ENCODE measurements at places on chromosomes 5 and 9.

DNA sequence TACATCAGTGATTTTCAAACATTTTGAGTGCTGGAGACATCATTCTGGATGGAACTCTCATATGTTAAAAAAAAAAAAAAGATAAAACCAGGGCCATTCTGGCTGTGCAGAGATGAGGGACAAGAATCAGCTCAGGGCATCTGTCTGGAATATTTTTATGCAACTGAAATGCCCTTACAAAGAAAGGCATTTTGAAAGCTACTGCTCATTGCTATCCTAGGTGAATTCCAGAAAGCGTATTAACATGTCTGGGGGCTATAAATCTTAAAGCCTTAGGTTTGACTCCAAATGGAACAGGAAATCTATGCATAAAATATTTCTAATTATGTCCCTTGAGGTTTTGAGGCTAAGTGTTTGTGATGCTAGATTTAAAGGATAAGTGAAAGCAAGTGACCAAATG, 14.9 kb upstream of the PCSK1 start:
- no peak for DNase-seq

GRCh38 chr5:40429258-40430100, 250.2 kb upstream of the PTGER4 start:
- DNase-seq, result peak; percentile 74

DNA sequence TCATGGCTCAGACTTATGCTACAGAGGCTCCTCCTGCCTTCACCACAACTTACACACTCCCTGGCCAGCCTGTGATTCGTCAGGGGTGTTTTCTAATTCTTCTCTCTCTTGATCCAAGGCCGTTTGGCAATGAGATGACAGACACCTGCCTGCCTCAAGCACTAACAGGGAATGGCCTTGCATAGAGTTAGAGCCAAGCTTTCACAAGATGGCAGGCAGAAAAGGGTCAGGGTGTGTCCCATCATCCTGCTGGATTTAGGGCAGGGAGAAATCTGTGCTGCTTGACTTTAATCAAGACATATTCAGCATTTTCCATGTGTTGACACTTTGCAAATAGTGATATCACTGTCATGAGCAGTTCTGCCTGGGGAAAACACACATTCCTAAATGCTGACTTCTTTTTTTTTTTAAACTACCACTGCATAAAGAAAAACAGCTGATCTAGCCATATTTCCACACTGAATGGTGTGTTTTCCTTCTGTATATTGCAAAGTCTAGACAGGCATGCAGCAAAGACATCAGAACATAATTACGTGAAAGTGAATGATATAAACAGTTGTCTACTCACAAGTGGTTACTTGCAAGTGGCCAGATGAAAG, 95.0 kb upstream of the SLC25A48 start:
- no peak for DNase-seq

DNA sequence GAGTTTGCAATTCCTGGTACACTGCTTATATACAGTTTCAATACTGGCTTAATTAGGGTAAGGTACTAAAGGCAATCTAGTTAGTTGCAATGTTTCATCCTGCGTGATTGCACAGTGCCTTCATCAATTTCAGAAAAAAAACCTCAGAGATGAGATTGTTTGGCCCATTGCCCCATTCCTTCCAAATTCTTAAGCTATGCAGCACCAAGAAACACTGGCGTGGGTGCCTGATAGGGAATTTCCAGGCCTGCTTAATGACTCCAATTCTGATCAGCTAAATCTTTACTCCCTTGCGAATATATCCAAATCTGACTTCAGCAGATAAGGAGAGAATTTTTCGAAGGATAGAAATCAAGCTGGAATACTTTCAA, 35.9 kb upstream of the GAS1 start:
- no peak for DNase-seq

DNA sequence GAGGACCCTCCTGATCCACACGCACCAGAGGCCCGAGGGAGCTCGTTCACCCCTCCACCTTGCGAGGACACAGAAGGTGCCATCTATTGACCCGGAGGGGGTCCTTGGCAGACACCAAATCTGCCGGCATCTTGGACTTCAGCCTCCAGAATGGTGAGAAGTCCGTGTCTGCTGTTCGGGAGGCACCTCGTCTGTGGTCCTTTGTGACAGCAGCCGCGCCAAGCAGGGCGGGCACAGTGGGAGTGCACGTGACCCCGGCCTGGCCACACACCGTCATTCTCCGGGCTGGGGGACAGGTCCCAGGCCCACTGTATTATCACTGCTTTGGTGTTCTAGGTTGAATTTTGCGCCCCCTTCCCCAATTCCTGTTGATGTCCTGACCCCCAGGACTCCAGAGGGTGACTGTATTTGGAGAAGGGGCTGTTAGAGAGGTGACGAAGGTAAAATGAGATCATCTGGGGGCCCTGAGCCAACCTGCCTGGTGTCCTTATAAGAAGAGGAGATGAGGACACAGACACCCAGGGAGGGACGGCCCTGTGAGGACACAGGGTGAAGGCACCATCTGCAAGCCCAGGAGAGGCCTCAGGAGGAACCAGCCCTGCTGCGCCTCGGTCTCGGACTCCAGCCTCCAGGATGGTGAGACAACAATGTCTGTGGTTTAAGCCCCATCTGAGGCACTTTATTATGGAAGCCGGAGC, 15.7 kb downstream of the LPCAT1 start:
- DNase-seq, result no peak

DNA sequence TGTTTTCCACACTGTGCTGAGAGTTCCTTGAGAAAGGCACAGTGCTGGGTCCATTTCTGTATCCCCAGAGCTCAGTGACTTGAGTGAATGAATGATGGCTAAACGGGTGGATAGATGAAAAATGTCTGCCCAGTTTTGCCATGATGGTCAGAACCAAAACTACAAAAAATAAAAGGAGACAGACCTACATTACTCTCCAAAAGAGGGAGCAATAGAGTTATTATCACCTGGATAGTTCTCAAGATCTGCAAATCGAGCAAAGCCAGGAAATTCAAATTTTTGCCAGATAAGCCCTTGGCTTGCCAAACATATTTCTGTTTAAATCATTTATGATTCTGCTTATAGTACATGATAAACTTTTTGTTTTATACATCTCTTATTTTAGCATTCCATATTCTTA, 214.2 kb upstream of the ZNF462 start:
- DNase-seq, result no peak

GRCh38 chr5:132020568-132021339, 9.3 kb upstream of the ACSL6 start:
- DNase-seq, result peak; percentile 43

- DNase-seq, result no peak
These were observed 138.9 kb downstream of the GADD45G start for GRCh38 chr9:89743573-89744254.

- no peak for DNase-seq
These were observed 56.6 kb upstream of the IFNK start for GRCh38 chr9:27467486-27467885.

DNA sequence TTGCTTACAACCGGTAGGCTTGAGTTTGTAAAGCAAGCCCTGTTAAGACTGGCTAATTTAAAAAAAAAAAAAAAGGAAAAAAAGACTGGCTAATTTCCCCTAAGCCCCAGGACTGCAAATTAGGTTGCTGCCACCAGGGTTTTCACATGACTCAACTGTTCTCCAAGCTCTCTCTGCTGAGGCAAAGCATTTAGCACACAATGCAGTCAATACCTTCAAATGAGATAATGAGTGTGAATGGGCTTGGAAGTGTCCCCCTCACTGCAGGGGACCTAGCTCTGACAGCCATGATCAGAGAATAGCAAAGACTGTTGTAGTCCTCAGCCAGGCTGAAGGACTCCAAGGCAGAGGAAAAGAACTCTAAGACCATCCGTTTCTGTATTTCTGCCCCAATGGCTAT, 42.8 kb upstream of the ZSWIM6 start:
- DNase-seq, result no peak

DNA sequence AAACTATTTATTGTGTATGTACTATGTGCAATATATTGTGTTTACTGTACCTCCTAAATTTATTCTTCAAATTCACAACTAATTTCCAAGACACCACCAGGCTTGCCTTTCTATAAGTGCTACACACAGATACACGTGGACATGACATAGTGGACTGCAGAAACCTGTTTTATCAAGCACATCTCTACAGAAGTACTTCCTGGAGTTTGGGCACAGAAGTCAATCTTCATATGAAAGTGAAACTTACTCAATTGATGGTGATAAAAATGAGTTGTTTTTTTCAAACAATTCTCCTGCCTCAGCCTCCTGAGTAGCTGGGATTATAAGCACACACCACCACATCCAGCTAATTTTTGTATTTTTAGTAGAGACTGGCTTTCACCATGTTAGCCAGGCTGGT, 57.6 kb downstream of the NLN start:
- no peak for DNase-seq

GRCh38 chr5:50733741-50734140, 67.3 kb downstream of the PARP8 start:
- peak; percentile 15 for DNase-seq

DNA sequence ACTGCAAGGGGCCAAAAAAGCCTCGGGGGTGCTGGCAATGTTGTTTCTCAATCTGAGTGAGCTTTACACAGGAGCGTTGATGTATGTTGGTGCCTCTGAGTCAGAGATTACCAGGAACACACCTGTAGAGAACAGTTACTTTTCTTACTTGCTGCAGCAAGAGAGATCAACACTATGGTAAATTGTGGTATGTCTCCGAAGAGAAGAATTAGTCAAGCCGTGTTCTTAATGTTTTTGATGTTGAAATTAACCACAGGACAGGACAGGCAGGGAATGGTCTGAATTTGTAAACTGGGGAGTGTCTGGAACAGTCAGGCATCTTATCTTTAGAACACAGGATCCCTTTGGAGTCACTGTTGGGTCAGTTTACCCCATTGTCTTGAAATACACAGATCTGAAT, 285.7 kb downstream of the DNAH5 start:
- no peak for DNase-seq

DNA sequence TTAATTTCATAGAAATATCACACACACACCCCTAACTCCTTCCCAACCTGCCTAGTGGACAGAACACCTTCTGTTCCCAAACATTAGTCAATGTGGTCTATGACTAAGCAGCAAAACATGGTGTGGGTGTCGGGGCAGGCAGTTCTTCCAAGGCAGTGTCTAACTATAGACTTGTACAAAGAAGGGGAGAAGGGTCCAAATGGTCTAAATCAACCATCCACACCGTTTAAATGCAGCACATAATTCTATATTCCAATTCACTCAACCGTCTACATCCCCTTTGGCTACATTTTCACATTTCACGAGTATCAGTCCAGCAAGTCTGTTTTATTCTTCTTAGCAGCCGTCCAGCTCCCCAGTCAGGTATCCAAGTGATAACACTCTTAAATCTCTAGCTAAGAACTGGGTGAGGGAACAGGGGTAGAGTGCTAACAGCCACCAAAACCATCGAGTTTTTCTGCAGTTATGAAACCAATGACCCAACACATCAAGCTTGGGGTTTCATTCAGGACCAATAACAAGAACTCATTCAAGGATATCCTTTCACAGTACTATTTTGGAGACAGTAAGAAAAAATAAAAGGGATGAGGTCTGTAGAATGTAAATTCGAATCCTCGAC, 3.3 kb downstream of the ZNF608 start:
- no peak for DNase-seq

DNA sequence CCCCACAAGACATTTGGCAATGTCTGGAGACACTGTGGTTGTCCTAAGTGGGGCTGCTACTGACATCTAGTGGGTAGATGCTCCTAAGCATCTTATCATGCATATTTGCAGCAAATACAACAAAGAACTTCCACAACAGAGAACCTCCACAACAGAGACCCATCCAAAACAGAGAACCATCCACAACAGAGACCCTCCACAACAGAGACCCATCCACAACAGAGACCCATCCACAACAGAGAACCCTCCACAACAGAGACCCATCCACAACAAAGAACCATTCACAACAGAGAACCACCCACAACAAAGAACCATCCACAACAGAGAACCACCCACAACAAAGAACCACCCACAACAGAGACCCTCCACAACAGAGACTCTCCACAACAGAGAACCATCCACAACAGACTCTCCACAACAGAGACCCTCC, 32.8 kb downstream of the ARPC5L start:
- peak; percentile 74 for DNase-seq

DNA sequence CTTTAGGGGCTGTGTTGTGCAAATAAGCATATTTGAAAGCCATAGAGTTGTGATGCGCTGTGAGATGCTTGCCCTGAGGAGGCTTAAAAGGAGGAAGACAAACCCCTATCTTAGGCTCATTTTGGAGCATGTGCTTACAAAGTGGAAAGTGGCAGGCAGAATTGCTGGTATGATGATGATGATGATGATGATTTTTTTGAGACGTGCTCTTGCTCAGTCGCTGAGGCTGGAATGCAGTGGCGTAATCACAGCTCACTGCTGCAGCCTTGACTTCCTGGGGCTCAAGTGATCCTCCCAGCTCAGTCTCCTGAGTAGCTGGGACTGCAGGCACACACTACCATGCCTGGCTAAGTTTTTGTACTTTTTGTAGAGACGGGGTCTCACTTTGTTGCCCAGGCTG, 1.7 kb downstream of the CNOT8 start:
- no peak for DNase-seq

DNA sequence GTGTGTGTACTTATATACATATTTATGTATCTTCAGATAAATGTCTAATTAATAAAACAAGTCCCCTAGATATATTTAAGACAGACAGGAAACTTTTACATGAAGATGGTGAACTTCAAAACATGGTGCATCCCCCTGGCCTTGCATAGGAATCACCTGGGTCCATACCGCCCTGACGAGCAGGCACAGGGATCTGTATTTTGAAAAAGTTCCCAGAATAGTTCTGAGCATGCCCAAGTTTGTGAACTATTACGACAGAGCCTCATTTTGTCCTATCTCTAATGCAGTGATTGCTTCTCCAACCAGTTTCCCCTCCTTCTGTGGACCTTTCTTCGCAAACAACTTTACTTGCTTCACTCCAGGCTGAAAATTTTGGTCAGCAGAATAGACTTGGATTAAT, 98.1 kb downstream of the APBA1 start:
- DNase-seq, result no peak

DNA sequence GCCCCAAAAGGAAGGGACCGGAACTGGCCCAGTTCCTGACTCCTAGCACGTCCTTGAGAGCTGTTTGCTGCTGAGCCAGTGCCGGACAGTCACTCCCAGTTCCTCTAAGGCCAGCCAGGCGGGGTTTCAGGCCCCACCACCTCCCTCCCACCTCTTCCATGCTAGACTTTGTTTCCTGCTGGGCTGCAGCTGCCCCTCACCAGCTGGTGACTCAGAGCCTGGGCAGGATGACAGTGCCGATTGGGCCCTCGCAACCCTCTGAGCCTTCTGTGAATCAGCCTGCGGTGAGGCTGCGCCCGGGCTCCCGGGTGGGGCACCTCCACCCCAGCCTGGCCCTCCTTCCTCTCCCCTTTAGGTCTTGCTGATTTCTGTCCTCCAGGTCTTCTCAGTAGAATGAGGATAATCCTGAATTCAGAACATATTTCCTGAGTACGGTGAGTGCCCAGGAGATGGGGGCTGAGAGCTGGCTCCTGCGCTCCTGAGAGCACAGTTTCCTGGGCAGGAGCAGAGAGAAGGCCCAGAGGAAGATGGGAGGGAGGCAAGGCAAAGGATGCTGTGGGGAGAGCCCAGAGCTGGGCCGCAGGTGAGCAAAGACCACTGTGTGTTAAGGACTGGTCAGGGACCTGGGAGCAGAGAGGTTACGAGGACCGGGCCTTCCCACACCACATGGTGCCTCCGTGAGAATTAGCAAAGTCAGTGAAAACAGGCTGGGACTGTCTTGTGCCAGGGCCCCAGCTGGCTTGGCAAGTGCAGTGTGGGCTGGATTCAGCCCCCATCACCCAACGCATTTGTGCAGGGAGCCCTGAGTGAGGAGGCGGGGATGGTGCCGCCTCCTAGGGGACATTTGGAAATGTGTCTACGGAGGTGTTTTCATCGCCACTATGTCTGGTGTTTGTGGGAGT, 32.9 kb upstream of the STXBP1 start:
- DNase-seq, result peak; percentile 82

All from Kasumi-1 (cell line).